ENCODE measurements at places on chromosomes 2 and 18. TPM values are rescaled to one million over a fixed set of nuclear protein-coding genes. Genes with fewer than 3 reads are reported as not detected.

Gene POMC
- total RNA-seq, result 5.7 TPM

DNA sequence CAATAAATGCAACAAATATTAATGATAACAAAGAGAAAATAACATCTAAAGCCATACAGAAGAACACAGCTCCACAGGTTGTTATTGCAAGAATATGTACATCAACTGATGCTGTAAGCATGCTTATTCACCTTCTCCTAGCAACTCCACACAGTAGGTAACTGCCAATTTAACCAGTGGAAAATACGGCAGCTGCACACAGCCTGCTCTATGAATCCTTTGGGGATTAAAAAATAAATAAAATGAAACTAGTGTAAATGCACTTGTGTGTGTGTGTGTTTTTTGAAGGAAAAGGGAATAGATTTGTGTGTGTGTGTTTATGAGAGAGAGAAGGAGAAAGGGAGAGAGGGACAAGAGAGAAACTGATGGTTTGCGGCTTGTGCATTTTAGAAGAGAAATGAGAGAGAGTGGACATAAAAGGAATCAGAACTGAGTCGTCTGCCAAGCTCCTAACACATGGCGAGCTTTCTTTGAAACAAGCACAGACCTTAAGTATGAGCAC is 96.2 kb upstream of the PDE1A start:
- DNase-seq, result no peak
- H3K4me3 ChIP-seq, result peak overlapping the region; percentile 55
- no peaks in the 10 kb centered on the region for H3K27me3 ChIP-seq
- H3K27ac ChIP-seq, result no peak overlapping the region
- H3K36me3 ChIP-seq, result no peaks in the 10 kb centered on the region

DNA sequence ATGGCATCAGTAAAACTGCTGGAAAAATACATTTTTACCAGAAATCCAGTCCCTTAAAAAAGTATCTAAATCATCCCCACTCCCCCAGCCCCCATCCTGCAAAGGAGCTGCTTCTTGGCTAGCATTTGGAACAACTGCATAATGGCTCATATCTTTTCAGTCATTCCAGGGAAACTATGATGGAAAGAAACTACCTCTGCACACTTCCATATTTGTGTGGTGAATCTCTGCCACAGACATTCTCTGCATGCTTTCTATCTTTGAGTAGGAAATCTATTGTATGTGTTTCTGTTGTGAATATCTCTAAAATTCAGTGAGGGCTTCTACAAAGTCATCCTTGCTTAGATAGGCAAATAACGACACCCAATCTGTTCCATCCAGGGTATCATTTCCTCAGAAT is 632.3 kb downstream of the LRP1B start:
- no peak for DNase-seq
- no peaks in the 10 kb centered on the region for H3K27me3 ChIP-seq
- no peak overlapping the region for H3K4me3 ChIP-seq
- no peak overlapping the region for H3K27ac ChIP-seq
- H3K4me1 ChIP-seq, result no peaks in the 10 kb centered on the region

Gene MIB1
- 37.9 TPM for total RNA-seq

GRCh38 chr2:73928963-73929347 is 2.3 kb downstream of the DGUOK start:
- no peak for DNase-seq
- peaks cover 31% of the 10 kb centered on the region for H3K4me1 ChIP-seq
- peaks cover 5% of the 10 kb centered on the region for H3K36me3 ChIP-seq
- H3K27ac ChIP-seq, result no peak overlapping the region
- no peaks in the 10 kb centered on the region for H3K27me3 ChIP-seq

All from thoracic aorta (tissue), 2 donors.